ENCODE measurements at places on chromosomes 16 and 17.

DNA sequence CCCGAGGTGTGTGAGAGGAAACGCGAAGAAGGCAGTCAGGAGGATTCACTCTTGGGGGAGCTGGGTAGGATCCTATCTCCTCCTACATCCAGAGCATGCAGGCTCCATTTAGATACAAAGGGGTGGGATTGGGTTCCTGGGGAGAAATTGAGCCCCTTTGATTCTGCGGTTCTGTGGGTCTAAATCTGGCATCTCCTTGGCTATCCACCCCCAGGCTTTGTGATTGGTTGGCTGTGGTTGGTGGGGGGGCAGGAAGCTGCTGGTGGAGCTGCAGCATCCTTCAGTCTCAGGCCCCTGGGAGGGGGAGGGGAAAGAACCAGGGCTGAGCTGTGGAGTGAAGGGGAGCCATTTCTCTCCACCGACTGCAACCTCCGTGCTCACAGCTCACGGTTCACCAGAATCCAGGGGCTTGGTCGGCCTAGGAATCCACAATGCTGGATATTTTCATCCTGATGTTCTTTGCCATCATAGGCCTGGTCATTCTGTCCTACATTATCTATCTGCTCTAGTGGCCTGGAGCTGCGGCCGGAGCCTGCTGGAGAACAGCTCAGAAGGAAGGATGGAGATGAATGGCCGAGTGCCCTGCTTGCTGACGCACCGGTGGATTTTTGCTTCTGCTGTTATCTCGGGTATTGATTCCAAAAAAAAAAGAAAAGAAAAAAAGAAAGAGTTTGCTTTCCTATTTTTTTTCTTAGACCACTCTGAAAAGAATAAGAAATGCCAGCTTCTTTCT, at the start of gene LASP1NB:
LASP1NB (plus strand) TSS at position 352 of the 733 bp plus-strand sequence.
- peak; percentile 83 for DNase-seq

- no peak for DNase-seq
Observed at GRCh38 chr17:11558681-11559234, 39.5 kb upstream of the DNAH9 start.

GRCh38 chr16:22625967-22626366, 115.3 kb downstream of the NPIPB5 start:
- DNase-seq: no peak

DNA sequence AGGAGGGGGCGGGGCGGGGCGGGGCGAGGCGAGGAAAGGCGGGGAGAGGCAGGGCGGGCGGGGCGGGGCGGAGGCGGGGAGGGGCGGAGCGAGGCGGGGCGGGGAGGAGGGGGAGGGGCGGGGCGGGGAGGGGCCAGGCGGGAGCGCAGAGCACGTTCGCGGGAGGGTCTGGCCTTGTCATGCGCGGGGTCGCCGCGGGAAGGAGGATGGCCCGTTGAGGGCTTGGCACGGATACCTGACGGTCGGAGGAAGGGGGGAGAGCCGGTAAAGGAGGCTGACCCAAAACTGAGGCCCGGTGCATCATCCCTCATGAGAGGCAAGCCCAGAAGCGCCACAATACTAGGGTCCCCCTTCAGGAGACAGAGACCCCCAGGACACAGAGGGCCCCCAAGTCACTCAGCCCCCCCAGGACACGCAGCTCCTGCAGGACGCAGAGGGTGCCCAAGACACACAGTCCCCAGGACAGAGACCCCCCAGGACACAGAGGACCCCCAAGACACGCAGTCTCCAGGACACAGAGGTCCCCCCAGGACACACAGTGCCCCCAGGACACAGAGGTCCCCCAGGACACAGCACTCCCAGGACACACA, 593 bp upstream of the WDR45B start:
- no peak for DNase-seq

- peak; percentile 5 for DNase-seq
Observed at GRCh38 chr17:83155128-83156121, 76.0 kb downstream of the METRNL start.

GRCh38 chr16:84819644-84820304, at the start of gene CRISPLD2:
Gene CRISPLD2 (plus strand): TSS chr16:84819985. CDS start chr16:84838496, 18,511 bp downstream.
- peak; percentile 78 for DNase-seq

DNA sequence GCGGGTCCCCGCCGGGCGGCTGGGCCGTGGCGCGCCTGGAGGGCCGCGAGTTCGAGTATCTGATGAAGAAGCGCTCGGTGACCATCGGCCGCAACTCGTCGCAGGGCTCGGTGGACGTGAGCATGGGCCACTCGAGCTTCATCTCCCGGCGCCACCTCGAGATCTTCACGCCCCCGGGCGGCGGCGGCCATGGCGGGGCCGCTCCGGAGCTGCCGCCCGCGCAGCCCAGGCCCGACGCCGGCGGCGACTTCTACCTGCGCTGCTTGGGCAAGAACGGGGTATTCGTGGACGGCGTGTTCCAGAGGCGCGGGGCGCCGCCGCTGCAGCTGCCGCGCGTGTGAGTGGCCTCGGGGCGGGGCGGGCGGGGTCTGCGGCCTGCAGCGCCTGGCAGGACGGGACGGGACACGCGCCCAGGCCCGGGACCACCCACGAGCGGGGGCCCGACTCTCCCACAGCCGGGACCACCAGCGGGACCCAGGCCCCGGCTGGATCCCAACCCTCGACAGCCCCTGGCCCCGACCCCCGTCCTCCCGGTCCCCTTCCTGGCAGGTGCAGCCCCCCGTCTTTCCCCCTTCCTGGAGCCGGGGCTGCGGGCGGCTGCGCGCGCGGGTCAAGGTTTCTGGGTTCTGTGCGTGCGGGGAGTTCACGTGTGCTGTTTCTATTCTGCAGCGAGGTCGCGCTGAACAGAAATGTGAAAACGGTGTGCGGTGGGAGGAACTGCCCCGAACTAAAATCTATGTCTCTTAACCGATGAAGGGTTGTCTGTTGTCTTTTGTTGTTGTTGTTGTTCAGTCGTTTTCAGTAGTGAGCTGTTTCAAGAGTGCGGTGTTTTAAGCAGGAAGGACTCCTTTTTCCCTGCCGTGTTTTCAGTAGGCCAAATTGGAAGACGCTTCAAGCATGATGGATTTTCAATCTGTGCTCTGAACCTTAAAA, 705 bp downstream of the FOXK2 start:
- DNase-seq: peak; percentile 38

DNA sequence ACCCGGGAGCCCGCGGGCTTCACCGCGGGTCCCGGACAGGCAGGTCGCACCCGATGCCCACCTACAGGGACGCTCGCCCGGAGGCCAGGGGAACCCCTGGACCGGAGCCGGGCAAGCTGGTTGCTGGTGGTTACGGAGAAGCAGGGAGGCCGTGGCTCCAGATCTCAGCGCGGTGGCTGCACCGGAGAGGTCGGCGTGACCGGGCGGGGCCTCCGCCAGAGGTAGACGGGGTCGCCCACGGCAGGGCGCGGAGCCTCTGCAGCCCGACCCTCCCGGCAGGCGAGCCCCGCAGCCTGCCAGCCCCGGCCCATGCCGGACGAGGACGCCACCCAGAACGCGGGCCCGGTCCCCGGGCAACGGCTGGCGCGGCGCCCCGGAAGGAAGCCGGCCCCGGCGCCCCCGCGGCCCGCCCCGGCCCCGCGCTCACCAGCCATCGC, 341 bp downstream of the PCYT2 start:
- DNase-seq: no peak

- peak; percentile 77 for DNase-seq
Observed at GRCh38 chr17:82489117-82489516, 30.4 kb upstream of the FOXK2 start.

Measured in fibroblast of the aortic adventitia (primary cell).